ELF-1 (cell line): ENCODE measurements at places on chromosomes 16 and 17.

GRCh38 chr16:58532414-58532813 is 17.1 kb downstream of the SETD6 start:
- no peak for DNase-seq

GRCh38 chr17:50268026-50268425 is 6.2 kb upstream of the TMEM92 start:
- no peak for DNase-seq

DNA sequence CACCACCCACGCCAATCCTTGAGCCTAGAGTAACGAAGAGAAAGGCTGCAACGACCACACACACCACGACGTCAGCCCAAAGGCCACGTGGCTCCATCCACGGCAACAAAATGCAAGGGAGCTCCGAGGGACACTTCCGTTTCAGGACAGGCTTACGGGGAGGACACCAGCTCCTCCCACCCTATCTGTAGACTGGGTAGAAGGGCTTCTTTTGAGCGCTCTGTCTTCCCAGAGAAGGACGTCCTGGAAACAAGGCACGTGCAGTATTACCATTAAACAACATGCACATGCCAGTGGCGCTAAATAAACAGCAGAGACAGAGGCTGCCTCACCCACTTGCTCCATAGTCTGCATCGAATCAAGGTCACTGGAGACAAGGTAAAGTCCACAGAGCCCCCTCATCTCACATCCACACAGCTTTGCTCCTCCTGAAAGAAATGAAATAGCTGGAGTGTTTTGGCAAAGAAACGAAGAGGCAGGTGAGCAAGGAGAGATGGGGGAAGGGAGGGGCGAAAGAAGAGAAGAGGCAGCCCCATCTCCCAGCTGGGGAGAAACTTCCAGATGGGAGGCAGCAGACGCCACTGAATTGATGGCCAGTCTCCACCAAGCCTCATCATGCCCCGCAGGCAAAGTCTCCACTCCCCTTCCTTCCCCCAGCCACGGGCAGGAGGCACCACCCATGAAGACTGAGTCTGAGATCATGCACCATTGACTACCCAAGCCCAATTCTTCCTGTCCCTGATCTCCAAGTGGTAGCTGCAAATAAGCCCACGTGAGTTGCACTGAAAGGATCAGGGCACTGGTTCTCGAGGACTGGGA is 24.0 kb downstream of the ZFHX3 start:
- no peak for DNase-seq

DNA sequence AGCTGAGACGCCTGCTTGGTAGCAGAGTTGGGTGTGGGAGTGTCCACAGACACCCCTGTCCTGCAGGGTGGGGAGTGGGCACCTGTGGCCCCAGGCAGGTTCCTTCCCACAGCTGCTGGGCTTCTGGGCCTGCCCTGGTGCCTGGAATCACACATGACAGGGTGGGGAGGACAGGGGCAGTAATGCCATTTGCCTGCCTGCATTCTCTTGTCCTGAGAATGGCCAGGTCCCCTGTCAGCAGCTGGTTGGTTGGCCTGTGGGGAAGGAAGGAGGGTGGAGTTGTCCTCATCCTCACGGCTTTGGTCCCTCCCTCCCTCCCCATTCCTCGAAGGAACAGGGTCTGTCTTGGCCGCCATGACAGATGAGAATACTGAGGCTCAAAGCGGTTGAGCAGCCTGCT is 5.2 kb downstream of the PRSS53 start:
- DNase-seq, result no peak

- DNase-seq, result no peak
These were observed 2.5 kb downstream of the RPAIN start for GRCh38 chr17:5422505-5422904.

DNA sequence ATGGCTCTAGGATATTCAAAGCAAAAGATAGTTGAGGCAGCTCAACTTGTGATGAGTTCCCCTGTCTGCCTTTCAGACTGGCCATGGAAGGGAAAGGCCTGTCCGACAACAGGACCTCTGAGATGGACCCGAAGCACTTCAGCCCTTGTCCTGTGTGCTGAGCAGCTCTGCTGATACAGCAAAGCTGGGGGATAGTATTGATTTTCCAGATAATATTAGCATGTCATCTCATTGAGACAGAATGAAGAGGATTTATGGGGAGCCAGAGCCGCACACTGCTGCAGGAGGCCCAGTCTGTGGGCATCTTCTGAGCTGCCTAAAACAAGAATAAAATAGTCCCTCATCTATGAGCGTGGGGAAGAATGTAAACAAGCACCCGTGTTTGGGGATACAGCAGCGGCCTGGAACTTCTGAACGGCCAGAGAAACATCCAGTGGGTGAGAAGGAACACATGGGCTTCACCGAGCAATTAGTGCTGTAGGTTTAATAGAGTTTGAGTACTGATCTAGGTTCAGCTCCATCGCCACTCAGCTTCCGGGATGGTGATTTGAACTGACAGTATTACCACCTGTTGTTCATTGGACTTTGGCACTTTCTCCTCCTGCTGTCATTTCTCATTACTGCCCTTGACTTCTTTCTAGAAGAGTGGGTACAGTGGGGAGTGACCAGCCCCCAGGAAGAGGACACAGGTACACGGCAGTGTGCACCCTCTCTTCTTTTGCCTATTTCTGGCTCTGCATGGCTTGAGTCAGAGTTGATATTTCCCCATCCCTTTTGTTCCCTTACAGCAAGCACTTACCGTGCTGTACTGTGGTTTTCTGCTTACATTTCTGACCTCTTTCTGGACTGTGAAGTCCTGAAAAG is 96.5 kb upstream of the TBX2 start:
- no peak for DNase-seq
